ENCODE measurements at places on chromosomes 13 and 19.

- DNase-seq = peak; percentile 49
These were observed 76.7 kb upstream of the GPR183 start for GRCh38 chr13:99383946-99384345.

DNA sequence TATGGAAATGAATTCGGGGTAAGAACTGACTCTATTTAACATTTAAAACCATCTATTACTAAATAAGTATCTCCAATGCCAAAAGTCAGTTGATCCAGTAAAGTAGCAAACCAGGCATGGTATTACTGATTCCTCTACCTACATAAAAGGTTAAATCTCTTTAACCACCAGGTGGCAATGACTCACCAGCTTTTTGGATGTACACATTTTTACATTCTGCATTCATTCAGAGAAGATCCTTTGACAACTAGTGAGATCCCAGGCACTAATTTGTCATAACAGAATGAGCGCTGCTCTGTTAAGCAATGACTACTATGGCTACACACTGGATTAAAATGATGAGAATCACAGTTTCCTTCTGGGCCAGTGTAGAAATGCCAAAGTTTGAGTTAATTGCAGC lies 329.8 kb upstream of the GPC6 start:
- no peak for DNase-seq

DNA sequence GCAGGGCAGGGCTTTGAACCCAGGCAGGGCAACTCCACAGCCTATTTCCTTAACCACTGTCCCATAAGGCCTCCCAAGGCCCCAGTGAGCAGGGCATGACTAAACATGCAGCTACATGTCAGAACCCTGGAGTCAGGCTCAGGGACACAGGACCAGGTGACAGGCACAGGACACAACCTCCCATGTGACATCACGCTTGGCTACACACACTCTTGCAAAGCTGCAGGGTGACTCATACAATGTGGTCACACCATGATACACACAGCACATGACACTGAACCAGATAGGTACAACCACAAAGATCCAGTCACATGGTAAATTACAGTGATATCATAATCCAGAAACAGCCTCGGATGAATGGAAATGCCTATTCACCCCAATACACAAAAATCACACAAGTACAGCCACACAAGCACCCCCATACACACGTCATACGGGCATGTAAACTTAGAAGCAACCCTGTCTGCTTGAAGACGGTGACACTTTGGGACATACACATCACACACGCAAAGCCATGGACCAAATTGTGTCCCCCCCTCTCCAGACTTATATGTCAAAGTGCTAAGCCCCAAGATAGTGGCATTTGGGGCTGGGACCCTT lies 14.5 kb downstream of the KLK4 start:
- DNase-seq = no peak

GRCh38 chr13:43528992-43529391 lies 257.8 kb downstream of the ENOX1 start:
- DNase-seq = no peak

DNA sequence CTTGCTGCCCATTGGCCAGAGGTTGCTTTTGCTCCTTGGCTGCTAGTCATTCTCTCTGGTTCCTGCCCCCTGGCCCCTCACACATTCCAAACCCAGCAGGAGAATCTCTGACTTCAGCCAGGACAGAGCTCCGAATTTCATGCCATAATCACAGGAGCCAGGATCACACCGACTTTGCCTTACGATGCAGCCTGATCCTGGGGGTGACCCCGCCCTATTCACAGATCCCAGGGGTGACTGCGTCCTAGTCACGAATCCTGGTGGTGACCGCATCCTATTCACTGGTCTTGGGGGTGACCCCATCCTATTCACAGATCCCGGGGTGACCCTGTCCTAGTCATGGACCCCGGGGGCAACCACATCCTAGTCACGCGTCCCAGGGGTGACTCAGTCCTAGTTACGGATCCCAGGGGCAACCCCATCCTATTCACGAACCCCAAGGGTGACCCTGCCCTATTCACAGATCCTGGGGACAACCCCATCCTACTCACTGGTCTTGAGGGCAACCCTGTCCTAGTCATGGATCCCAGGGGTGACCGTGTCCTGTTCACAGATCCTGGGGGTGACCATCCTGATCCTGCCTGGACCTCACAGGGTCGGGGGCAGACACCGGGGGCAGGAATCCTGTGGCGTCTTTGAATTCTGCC lies 7.4 kb upstream of the TEX29 start:
- DNase-seq = no peak

DNA sequence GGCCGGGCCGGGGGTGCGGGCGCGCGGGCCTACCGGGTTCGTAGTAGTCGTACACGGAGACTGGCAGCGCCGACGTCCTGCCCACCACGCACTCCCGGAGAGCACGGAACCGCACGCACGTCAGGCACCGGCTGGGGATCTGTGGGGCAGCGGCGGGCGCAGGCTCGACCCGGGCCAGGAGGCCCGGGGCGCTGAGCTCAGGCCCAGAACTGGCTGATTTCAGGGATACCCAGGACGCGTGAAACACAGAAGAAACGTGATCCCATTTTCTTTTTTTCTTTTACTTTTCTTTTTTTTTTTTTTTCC lies 9.0 kb downstream of the F2RL3 start:
- DNase-seq = no peak

DNA sequence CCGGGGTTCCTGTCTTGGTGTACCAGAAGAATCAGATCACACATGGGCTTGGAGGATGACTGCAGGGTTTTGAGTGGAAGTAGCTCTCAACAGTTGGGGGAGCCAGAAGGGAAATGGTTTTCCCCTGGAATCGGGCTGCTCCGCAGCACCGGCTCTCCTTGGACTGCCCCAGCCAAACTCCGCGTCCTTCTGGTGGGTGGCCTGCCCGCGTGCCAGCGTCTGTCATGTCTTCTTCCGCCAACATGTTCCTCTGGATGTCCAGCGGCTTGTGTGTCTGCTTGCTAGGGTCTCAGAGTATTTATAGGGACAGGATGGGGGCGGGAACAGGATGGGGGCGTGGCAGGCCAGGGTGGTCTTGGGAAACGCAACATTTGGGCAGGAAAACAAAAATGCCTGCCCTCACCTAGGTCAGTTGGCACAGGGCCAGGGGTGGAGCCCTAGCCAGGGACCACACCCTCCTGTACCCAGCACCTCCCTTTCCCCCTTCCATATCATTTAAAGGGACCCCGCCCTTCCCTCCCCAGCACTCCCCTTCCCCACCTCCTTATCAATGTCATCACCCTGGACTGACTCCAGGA lies 1.3 kb upstream of the ZNF30 start:
- DNase-seq = no peak

DNA sequence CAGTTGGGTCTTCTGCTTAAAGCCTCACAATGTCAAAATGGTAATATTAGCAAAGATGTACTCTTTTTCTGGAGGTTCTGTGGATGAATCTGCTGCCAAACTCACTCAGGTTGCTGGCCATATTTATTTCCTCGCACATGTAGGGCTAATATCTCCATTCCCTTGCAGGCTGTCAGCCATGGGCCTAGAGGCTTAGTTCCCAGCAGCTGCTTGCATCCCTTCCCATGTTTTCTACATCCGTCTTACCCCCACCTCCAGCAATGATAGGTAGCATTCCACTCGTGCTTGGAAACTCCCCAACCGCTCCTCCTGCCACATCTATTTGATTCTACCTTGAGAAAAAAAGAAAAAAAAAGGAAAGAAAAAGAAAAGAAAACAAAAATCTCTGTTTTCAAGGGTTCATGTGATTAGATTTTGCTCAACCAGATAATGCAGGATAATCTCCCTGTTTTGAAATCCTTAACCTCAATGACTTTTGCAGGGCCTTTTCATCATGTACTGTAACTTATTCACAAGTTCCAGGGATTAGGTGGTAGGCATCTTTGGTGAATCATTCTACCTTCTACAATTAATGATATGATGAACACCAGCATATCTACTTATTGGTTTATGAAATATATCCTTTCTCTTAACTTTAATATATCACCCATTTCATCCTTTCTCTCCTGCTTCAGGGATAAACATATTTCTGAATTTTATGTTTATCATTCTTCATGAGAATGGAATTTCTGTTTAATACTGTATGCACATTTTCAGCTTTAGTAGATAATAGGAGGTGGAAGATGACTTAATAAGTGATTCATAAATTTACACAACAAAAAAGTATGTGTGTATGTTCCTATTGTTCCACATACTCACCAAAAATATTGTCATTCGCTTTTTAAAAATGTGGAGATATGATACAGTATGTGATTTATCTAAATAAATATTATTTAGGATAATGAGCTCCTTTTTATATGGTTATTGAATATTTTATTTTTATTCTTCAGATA lies 931.9 kb downstream of the SLITRK5 start:
- DNase-seq = no peak

DNA sequence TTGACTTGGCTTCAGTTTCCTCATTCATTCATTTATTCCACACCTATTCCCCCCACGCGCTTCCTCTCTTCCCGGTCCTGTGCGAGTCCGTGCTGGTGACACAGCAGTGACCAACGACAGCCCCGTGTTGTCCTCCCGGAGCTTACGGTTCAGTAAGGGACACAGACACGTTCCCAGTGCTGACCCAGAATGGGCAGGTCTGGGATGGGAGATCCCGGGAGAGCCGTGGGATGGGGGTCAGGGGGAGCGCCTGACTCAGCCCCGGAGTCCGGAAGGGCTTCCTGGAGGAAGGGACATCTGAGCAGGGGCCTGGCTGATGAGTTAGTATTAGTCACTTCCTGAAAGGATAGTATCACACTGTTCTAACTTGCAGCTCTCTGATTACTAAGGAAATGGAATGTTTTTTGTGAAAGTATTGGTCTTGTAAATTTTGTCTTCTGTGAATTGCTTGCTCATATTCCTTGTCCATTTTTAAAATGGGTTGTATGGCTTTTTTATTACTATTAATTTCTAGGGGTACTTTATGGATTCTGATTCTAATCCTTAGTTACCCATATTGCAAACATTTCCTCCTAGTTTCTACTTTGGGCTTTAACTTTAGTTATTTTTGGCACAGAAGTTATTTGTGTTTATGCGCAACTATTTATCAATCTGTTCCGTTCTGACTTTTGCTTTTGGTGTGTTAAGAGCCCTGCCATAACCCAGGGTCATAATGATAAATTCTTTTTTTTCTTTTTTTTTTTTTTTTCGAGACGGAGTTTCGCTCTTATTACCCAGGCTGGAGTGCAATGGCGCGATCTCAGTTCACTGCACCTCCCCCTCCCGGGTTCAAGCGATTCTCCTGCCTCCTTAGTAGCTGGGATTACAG lies 708 bp upstream of the ERCC1 start:
- DNase-seq = no peak

- DNase-seq = no peak
These were observed 8.1 kb downstream of the PTGIR start for GRCh38 chr19:46616631-46617322.

DNA sequence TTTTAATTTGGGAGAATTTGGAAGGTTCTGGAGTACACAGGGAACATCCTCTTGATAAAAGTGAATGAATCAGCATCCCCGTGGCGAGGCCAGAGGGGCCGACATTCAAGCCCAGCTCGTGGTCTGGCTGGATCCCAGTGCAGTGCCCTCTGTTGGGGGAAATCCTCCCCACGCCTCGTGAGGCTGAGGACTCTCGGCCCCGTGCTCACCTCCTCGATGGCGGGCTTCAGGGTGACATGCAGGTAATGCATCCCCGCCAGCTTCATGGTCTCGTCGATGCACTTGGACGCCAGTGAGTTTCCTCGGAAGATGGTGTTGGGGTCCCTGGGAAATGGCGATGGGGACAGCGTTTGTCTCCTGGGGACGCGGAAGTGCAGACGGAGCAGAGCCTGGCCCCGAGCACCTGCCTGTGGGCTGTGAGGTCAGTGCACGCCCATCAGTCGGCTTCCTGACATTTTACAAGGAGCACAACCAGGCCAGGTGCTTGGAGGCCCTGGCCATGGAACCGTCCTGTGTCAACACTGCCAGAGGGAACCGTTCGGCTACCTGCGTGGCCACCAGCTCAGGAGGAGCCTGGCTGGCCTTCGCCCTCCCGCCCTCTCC lies 43.3 kb upstream of the C13orf46 start:
- DNase-seq = no peak

DNA sequence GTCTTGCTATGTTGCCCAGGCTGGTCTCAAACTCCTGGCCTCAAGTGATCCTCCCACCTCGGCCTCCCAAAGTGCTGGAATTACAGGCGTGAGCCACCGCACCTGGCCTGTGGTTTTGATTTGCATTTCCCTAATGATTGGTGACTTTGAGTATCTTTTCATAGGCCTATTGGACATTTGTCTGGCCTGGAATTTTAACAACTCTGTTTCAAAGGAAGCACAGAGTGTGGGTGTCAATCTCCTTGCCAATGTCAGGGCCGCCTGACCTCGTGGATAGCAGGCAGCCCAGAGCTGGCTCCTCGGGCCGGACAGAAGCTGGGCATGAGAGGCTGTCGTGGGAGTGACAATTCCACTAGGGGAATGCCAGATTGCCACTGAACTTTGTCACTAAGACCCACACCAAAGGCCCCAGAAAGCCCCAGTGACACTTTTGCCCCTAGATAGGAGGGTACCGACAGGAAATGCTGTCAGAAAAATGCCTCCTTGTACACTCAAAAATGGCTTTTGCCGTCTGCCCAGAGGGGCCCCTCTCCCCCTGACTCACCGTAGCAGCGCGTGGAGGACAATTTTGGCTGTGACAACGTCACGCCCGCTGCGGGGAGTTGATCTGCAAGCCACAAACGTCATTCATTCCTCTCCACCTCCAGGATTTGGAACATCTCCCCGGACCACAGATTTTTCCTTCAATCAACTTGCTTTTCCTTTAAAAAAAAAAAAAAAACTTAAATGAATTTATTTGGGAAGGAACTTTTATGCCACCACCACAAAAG lies 11.7 kb upstream of the ADGRE5 start:
- peak; percentile 90 for DNase-seq

DNA sequence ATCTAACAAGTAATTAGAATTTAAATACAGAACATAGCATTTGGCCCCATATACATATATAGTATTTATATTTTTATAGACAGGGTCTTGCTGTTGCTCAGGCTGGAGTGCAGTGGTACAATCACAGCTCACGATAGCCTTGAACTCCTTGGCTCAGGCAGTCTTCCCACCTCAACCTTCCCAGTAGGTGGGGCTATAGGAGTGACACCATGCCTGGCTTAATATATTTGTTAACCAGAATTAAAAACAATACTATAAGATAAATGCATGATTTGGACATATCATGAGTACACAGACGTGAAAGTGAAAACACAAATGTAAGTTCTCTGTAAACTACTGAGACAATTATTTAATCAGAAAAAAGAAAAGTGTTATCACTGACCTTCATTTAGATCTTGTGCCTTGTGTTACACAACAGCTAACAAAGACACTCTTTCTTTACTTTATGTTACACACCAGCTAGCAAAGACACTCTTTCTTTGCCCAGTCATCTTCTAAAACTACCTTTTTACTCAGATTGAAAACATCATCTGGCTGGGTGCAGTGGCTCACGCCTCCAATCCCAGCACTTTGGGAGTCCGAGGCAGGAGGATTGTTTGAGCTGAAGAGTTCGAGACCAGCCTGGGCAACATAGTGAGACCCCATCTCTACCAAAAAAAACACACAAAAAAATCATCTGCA lies 22.6 kb downstream of the CARS2 start:
- DNase-seq = peak; percentile 9

GRCh38 chr19:29467824-29468401 lies 57.9 kb upstream of the VSTM2B start:
- DNase-seq = no peak

Measured in central memory CD4-positive, alpha-beta T cell (primary cell).